Pancreas (tissue), 10 donors: ENCODE measurements at places on chromosomes 4 and X. TPM values are rescaled to one million over a fixed set of nuclear protein-coding genes. Genes with fewer than 3 reads are reported as not detected.

DNA sequence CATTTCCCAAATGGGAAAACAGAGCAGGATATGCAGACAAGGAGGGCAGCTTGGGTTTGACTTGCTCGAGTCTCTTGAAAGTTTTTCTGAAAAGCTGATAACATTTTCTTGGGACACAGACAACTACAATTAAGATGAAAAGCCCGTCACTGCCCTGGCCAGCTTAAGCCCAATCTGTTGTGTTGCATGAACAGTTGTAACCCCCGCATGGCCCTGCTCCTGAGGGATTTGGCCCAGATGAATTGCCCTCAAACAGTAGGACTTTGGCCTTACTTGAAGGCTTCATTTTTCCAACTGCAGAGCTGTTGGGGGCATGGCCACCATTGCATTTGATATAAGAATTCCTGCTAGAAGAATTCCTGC, 40.5 kb upstream of the MGST2 start:
- H3K27me3 ChIP-seq = no peaks in the 10 kb centered on the region
- no peaks in the 10 kb centered on the region for H3K36me3 ChIP-seq
- no peak overlapping the region for H3K4me3 ChIP-seq
- H3K4me1 ChIP-seq = no peaks in the 10 kb centered on the region

GRCh38 chr4:159926871-159927270, 824.0 kb downstream of the RAPGEF2 start:
- H3K27me3 ChIP-seq = no peaks in the 10 kb centered on the region
- H3K4me1 ChIP-seq = no peaks in the 10 kb centered on the region
- H3K4me3 ChIP-seq = no peak overlapping the region
- DNase-seq = no peak

- DNase-seq = no peak
- no peaks in the 10 kb centered on the region for H3K27me3 ChIP-seq
- H3K4me3 ChIP-seq = no peak overlapping the region
- no peak overlapping the region for H3K27ac ChIP-seq
These were observed 110.3 kb downstream of the HMX1 start for GRCh38 chr4:8761167-8761823.

DNA sequence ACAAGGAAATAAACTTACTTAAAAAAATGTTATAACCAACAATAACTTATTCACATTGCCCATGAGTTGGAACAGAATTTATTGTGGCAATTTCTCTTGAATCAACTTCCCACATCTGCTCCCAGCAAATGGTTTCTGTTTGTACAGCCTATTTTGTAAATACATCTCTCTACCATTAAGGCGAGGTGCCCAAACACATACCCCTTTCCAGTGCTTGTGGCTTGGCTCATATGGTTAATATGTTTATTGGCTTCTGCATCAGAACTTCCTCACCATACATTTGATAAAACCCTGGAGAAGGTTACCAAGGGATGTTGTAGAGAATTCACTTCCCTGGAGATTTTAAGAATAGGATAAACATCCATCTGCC, 207.1 kb downstream of the SOWAHB start:
- no peaks in the 10 kb centered on the region for H3K36me3 ChIP-seq
- DNase-seq = no peak
- H3K4me3 ChIP-seq = no peak overlapping the region
- H3K27ac ChIP-seq = no peak overlapping the region
- no peaks in the 10 kb centered on the region for H3K4me1 ChIP-seq
- H3K27me3 ChIP-seq = no peaks in the 10 kb centered on the region

- H3K27ac ChIP-seq = no peak overlapping the region
- no peaks in the 10 kb centered on the region for H3K36me3 ChIP-seq
- no peaks in the 10 kb centered on the region for H3K27me3 ChIP-seq
- peaks cover 4% of the 10 kb centered on the region for H3K4me1 ChIP-seq
These were observed 22.5 kb downstream of the PPA2 start for GRCh38 chr4:105451346-105451745.

DNA sequence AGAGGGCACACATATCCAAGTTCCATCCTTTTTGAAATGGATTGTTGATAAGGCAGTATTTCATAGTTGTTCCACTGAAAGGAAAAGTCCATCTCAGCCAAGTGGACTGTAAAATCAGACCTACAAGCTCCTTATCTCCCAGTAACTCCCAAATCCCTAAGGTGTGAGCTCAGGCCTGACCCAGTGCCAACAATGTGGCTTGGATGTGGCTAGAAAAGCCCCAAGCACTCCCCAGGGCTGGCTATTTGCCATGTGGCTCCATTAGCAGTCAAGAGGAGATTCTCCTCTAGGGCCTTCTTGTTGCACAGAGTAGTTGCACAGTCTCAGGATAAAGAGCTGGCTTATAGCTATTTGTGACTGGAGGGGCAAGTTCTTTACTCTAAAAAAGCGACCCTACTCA, 25.0 kb upstream of the DGKK start:
- H3K4me3 ChIP-seq = no peak overlapping the region
- H3K4me1 ChIP-seq = no peaks in the 10 kb centered on the region
- H3K27ac ChIP-seq = no peak overlapping the region

DNA sequence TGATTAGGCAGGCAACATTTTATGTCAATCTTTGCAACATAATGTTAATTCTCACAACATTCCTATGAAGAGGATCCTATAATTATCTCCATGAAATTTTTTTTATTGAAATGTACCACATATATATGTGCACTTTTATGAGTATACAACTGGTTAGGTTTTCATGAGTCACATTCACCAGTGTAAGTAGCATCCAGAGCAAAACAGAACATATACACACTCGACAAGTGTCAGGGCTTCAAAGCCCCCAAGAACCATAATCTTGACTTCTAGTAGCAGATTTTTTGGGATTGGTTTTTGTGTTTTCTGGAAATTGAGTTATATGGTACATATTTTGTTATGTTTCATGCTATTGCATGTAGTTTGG, 62.4 kb downstream of the ARHGAP10 start:
- no peak overlapping the region for H3K27ac ChIP-seq
- no peaks in the 10 kb centered on the region for H3K36me3 ChIP-seq
- no peak for DNase-seq
- no peaks in the 10 kb centered on the region for H3K27me3 ChIP-seq
- no peaks in the 10 kb centered on the region for H3K4me1 ChIP-seq
- no peak overlapping the region for H3K4me3 ChIP-seq

DNA sequence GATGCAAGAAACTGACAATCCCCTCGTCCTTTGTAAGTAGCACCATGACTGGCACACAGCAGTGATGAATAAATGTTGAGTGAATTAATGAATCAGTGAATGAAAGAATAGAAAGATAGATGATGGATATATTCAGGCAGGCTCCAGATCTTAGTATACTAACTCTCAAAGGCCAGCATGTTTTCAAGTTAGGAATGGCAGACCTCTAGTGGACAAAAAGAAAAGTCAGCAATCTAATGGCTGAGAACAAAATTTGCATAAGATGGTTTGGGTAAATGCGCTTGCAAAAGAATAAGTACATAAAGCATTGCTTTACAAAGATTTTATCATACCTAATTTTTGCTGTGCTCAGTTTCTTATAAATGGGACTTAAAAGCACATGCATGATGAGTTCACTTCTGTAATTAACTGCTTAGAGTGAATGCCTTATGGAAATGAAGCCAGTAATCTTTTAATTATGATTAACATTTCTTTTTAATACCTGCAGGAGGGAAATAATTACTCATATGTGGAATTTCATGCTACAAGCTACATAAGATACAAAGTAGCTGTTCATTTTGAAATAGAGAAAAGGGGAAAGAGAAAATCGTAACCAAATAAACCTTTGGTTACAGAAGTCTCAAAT, 126.9 kb upstream of the GPRIN3 start:
- DNase-seq = no peak
- H3K27me3 ChIP-seq = no peaks in the 10 kb centered on the region
- no peaks in the 10 kb centered on the region for H3K4me1 ChIP-seq
- H3K36me3 ChIP-seq = no peaks in the 10 kb centered on the region

GRCh38 chrX:24982306-24982965, 33.3 kb downstream of the ARX start:
- H3K27me3 ChIP-seq = no peaks in the 10 kb centered on the region
- no peak overlapping the region for H3K27ac ChIP-seq
- no peak overlapping the region for H3K4me3 ChIP-seq
- H3K36me3 ChIP-seq = no peaks in the 10 kb centered on the region
- no peak for DNase-seq

DNA sequence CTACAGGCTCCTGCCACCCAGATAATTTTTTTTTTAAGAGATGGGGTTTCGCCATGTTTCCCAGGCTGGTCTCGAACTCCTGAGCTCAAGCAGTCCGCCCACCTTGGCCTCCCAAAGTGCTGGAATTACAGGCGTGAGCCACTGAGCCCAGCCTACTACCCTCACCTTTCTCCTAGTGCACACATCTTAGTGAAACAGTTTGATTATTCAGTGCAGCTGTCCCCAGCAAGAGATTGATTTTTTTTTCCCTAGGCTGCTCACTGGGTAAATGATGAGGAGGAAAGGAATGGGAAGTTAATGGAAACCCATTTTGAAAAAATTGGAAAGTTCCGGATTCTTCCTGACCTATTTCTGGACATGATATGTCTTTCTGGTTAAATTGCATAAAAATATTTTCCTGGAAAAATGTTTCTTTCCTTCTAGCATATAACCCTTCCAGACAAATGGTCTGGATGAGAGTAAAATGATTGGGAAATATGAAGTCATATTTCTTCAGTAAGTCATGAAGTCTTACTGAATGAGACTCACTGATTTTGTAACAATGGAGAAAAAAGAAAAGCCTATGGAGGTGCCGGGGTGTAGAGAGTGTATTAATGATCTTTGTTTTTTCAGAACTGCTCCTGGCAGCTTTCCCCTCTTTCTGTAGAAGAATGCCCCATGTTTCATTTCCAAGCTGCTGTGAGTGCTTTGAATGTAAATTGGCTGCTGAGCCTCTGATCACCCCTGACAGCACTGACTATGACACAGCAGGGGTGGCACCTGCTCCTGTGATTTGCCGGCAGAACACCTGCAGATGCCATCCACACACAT, 19.5 kb upstream of the ZNF41 start:
- no peaks in the 10 kb centered on the region for H3K36me3 ChIP-seq
- no peak overlapping the region for H3K4me3 ChIP-seq
- H3K27me3 ChIP-seq = peaks cover 8% of the 10 kb centered on the region
- no peak overlapping the region for H3K27ac ChIP-seq

DNA sequence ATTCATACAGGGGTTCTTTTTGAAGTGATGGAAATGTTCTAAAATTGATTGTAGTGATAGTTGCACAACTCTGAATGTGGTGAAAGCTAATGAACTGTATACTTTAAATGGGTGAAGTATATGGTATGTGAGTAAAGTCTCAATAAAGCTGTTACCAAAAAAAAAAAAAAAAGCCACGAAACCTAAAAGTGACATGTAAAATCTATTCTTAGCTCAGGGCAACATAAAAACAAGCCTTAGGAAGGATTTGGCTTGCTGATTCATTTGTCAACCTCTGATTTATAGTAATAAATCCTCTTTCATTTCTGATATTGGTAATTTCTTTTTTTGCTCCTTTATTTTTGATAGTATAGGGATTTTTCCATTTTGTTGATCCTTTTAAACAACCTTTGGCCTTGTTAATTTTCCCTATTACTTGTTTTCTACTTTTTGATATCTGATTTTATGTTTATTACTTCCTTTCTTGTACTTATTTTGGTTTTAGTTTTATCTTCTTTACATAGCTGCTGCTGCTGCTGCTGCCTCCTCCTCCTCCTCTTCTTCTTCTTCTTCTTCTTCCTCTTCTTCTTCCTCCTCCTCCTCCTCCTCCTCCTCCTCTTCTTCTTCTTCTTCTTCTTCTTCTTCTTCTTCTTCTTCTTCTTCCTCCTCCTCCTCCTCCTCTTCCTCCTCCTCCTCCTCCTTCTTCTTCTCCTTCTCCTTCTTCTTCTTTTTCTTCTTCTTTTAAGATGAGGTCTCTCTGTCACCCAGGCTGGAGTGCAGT, 79.4 kb downstream of the ADGRG4 start:
- H3K27ac ChIP-seq = no peak overlapping the region
- DNase-seq = no peak
- H3K4me1 ChIP-seq = no peaks in the 10 kb centered on the region
- no peak overlapping the region for H3K4me3 ChIP-seq
- H3K36me3 ChIP-seq = no peaks in the 10 kb centered on the region

- no peak overlapping the region for H3K27ac ChIP-seq
- H3K4me3 ChIP-seq = no peak overlapping the region
- H3K27me3 ChIP-seq = no peaks in the 10 kb centered on the region
- no peak for DNase-seq
These were observed 10.3 kb downstream of the HADH start for GRCh38 chr4:107999932-108000539.

DNA sequence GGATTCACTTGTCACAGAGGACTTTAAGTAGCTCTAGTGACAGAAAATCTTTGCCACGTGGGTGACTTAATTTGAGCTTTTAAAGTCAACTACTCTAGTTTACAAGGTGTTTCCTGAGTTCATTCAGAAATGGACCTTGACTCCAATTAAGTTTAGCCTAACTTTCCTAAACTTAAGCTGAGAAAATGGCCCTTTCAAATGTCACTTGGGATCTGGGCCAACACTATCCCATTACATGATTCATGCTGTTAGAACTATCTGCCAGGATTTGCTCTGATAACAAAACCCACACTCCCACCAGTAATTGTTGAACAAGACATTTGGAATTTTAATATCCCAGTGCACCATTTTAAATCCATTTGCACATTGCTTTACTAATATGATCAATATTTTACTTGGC, 40.8 kb downstream of the C4orf46 start:
- H3K27ac ChIP-seq = no peak overlapping the region
- no peaks in the 10 kb centered on the region for H3K4me1 ChIP-seq
- no peak for DNase-seq
- no peaks in the 10 kb centered on the region for H3K27me3 ChIP-seq
- no peaks in the 10 kb centered on the region for H3K36me3 ChIP-seq
- H3K4me3 ChIP-seq = no peak overlapping the region

DNA sequence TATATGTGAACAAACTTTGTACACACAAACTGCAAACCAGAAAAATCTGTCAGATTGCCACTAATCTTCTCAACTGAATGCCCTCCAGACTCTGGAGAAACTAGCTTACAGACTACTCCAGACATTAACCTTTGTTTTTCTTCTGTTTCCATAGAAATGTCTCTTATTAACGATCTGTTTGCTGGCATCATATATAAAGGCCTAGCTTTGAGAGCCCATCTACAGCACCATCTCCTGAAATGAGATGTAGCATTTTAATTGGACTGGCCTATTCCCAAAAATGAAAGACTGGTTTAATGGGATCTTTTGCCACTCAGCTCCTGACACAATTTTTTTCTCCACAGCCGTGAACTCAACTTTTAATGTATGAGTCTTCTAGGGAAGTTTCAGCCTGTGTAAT, 266.0 kb upstream of the IL1RAPL1 start:
- no peak for DNase-seq
- H3K27me3 ChIP-seq = no peaks in the 10 kb centered on the region
- H3K4me1 ChIP-seq = no peaks in the 10 kb centered on the region
- H3K27ac ChIP-seq = no peak overlapping the region

GRCh38 chrX:136354201-136354600, 53.4 kb downstream of the ADGRG4 start:
- H3K36me3 ChIP-seq = no peaks in the 10 kb centered on the region
- no peak for DNase-seq
- H3K27me3 ChIP-seq = no peaks in the 10 kb centered on the region
- H3K4me1 ChIP-seq = no peaks in the 10 kb centered on the region
- no peak overlapping the region for H3K27ac ChIP-seq

DCAF4L1 gene
- polyA plus RNA-seq = 0.09 TPM
